ENCODE measurements at places on chromosomes 5 and 9.

GRCh38 chr5:174751154-174752000 is 27.0 kb downstream of the MSX2 start:
- no peak for DNase-seq

GRCh38 chr9:35852267-35852815 is 17.9 kb downstream of the OR13J1 start:
- no peak for DNase-seq

- DNase-seq = no peak
Observed at GRCh38 chr5:83156001-83156400, 78.7 kb downstream of the XRCC4 start.

- no peak for DNase-seq
Observed at GRCh38 chr9:97978371-97979130, 4.6 kb upstream of the ANP32B start.

- DNase-seq = no peak
Observed at GRCh38 chr5:93635991-93636390, 53.0 kb downstream of the NR2F1 start.

DNA sequence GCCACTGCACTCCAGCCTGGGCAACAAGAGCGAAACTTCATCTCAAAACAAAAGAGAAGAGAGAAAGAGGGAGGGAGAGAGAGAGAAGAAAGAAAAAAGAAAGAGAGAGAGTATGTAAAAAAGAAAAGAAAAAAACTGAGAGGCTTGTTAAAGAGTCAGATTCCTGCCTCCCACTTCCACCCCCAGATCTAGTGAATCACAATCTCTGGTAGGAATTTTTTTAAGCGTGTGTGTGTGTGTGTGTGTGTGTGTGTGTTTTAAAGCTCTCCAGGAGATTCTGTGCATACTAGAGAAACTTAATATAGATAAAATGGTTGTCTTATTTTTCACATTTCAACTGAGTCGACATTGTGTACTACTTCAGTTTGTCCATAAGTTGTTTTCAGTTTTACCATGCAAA is 32.0 kb downstream of the SAR1B start:
- DNase-seq = no peak

- DNase-seq = no peak
Observed at GRCh38 chr9:90851444-90851843, 49.8 kb downstream of the SYK start.

DNA sequence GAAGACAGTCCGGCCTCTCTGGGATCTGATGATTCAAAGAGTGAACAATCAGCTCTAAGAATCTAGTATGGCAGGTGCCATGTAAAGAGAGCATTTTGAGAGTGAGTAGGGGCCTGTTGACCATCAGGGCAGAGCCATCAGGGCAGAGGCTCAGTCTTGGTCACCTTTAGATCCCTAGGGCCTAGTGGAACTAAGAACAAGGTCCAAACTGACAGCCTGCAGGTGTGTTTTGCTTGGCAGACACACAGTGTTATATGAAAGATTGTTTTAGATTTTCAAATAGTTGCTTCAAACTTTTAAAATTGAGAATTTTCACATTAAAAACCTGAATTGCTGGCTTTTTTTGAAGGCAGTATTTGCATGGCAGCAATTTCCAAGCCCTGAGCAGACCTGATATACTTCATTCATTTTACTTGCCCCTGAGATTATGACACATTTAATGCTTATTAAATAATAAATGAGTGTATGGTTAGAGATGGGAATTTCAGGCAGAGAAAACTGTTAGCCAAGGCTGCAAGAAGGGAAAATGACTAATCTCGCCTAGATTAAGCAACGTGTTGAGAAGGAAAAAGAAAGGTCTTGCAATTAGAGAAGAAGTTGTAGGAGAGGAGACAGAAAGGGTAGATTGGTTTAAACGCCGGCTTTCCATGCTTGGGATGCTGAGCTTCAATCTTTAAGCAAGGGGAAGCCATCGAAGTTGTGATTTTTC is 279.6 kb downstream of the ARRDC3 start:
- DNase-seq = no peak

DNA sequence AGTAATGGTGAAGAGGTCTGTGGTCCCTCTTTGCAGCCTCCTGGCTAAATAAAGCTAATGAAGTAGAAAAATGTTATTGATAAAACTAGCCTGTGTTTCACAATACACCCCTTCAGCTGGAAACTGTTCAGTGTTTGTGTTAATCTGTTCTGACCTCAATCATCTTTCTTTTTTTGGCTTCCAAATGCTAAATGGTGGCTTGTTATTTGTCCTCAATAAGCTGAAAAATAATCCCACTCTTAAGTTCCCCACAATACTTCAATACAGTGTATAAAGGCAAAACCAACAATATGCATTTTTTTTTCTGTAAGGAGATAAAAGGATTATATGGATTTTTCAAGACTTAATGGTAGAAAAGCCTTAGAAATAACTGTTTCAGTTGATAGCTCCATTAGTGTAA is 560.5 kb downstream of the TUSC1 start:
- no peak for DNase-seq

DNA sequence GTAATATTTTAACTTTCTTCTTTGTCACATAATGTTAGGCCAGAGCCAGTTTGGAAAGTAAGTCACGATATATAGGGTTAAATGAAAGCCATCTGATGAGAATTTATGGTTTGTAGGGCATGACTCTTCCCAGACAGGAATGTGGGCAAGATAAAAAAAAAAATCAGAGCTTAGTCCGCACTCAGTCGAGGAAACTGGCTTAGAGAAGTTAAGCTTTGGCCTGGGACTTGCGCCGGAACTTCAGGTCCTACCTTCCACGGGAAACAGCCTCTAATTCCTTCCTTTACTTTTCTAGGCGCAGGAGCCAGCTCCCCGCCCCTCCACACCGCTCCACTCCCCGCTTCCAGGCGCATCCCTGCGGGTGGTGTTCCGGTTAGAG is 475 bp downstream of the DDX31 start:
- DNase-seq = no peak

DNA sequence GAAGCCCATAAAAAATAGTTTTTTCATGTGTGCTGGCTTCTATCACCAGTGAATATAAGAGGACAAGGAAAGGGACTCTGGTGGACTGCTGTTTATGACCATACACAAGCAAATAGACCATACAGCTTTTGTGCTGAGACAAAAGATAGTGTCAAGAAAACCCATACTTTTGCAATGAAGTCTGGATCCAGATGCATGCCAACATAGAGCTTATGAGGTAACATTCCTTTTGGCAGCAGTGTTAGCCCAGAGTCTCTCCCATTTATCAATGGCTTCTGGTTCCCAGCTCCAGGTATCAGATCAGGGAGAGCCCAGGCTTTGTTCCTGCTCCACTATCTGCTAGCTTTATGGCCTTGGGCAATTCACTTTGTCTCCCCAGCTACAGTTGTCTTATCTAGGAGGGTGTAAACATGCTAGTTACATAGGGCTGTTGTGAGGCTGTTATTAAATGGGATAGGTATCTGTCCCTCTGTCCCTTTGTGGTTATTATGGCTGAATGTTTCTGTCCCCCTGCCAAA is 55.6 kb downstream of the CCDC192 start:
- no peak for DNase-seq

DNA sequence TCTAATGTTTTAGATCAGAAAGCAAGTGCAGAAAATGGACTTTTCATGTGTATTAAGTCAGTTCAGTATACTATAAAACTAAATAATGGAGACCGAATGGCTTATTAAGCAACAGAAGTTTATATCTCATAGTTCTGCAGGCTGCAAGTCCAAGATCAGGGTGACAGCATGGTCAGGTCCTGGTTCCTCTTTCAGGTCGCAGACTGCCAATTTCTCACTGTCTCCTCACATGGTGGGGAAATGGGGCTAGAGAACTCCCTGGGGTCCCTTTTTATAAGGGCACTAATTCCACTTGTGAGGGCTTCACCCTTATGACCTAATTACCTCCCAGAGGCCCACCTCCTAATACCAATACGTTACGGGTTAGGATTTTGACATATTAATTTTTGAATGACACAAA is 48.7 kb downstream of the RICTOR start:
- DNase-seq = no peak

DNA sequence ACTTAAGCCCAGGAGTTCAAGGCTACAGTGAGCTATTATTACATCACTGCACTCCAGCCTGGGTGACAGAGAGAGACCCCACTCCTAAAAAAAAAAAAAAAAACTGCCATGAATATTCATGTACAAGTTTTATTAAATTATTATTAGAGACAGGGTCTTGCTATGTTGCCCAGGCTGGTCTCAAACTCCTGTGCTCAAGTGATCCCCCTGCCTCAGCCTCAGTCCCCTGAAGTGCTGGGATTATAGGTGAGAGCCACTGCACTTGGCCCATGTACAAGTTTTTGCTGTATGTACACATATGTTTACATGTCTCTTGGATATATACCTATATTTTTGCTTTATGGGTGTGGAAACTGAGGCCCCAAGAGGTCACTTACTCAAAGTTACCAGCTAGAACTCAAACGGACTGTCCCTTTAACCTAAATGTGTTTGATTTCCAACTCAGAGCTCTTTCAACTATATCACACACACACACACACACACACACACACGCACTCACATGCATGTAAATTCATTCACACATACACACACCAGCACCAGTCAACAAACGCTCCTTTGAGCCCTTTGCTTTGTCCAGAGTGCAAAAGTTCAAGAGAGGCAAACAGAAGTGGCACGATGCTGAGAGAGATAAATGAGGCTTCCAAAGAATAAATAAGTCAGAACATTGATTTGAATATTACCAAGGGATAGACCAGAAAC is 42.3 kb upstream of the STRBP start:
- DNase-seq = no peak

DNA sequence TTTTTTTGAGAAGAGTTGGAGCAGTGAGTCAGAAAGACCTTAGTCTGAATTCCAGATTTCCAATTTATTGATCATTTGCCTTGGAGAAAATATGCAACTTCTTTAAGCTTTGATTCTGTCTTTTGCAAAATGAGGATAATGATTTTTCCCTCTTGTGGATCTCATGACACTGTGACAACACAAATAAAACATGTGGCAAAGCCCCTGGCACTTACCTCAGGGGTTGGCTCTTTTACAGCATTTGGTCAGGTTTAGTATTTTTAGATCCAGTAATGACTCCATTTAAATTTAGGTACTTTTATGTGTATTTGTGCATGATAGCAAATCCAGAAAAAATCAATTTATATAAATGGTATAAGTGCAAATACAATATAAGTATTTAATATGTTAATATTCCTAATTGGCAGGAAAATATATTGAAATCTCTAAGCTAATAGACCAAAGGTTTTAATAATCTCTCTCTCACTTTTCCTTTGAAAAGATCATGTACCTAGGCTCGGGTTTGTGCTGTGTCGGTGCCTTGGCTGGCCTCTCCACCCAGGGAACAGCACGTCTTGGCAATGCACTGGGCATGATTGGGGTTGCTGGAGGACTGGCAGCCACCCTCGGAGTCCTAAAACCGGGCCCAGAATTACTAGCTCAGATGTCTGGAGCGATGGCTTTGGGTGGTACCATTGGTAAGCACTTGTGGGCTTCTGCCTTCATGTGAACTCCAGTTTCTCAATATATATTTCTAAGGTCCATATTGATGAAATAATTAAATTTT is 49.7 kb downstream of the NNT start:
- no peak for DNase-seq

DNA sequence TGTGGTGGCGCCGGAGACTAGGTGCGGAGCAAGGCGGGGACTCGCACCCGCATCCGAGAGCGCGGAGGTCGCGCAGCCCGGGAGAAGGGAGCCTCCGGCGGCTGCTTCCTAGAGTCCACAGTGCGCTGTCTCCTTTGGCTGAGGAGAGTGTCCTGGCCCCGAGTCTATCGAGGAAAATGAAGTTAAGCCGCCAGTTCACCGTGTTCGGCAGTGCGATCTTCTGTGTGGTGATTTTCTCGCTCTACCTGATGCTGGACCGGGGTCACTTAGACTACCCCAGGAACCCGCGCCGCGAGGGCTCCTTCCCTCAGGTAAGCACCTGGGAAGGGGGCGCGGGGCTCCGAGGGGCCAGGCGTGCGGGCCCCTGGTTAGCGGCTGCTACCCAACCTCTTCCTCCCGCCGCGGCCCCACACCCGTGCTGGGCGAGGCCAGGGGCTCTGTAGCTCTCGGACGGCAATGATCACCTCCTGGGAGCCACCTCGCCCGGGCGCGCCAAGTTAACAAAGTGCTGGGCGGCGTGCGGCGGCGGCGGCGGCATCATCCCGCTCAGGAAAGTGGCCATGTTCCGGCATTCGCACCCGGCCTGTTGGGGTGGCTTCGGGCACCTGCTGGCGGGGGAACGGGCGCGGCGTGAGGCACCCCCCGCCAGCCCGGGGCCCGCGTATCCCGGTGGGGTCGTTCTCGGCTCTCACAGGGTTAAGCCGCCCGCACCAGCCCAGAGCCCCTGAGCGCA is 681 bp downstream of the MAN2A1 start:
- DNase-seq = no peak

- no peak for DNase-seq
Observed at GRCh38 chr9:75653335-75653734, 237.1 kb upstream of the PCSK5 start.

GRCh38 chr9:133932633-133933032 is 59.5 kb downstream of the VAV2 start:
- DNase-seq = no peak

GRCh38 chr5:50415912-50416311 is 25.2 kb downstream of the EMB start:
- DNase-seq = no peak

GRCh38 chr5:75993643-75994520 is 89.3 kb upstream of the SV2C start:
- DNase-seq = no peak

DNA sequence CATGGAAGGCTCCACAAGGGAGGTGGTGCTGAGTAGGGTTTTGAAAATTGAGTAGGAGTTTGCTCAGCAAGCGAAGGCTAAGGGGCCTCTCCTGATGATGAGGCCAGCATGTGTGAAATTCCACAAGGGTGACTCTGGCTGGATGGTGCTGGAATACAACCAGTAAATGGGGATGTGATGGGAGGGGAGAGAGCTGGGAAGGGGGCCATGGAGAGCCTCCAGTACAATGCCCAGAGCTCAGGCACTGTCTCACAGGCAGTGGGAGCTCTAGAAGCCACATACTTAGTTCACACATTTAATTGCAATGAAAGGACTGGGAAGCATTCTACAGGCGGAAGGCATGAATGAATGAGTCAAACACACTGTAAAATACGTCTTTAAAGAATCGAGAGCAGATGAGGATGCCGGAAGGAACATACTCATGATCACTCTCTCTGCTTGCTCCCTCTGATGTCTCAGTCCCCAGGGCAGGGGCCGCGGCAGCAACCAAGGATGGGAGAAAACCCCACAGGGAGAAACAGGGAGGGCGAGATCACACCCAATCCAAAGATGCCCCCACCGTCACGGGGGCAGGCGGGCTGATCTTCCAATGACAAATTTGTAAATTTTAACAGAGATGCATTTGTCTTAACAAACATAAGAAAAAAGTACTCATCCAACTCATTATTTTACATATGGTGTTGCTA is 261.0 kb downstream of the NSG2 start:
- DNase-seq = peak; percentile 18

- no peak for DNase-seq
Observed at GRCh38 chr5:81986126-81986525, 14.3 kb downstream of the ATG10 start.

- DNase-seq = peak; percentile 13
Observed at GRCh38 chr9:113922160-113922559, 46.1 kb downstream of the ZNF618 start.

DNA sequence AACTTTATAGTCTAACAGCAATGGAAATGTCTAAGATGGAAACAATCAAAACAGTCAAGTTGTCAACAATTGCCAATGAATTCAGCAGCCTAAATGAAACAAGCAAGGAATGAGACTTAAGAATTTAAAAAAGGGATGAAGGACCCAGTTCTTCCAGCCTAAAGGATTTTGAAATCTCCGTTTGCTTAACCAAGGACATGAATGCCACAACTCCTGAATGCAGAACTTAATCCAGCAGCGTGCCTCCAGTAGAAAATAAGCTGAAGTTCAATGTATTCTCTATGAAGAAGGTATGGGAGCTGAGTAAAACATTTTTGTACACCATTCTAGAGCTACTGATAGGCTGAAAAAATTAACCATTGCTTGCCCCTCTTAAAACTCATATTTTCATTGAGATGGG is 411.3 kb downstream of the ARHGEF28 start:
- no peak for DNase-seq
